Stimulated activated CD4-positive, alpha-beta T cell treated with anti-CD3 and anti-CD28 coated beads, Interleukin-4, amount 100 ng/mL, for 4 hours (primary cell): ENCODE measurements at places on chromosomes 7 and 10.

GRCh38 chr7:101947899-101948298 lies 130.5 kb downstream of the CUX1 start:
- no peak for DNase-seq

- no peak for DNase-seq
Measured at GRCh38 chr7:6482307-6482706, 34.6 kb upstream of the DAGLB start.

DNA sequence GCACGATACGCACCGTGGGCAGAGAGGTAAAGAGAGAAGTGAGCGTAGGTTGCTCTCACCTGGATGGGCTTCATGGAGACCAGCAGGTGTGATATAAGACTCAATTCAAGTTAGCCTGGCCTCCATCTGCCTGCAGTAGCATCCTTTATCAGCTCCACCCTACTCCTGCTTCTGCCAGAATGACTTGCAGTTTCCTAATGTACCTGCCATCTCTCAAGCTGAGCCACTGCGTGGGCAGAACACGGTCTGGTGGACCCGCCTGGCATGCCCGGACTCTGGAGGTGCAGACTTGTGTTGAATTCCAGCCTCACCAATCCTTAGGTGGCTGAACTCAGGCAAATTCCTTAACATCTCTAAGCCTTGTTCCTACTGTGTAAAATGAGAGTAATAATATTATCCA lies 64.3 kb downstream of the STEAP1B start:
- no peak for DNase-seq

GRCh38 chr7:68425377-68425776 lies 1172.9 kb upstream of the AUTS2 start:
- DNase-seq, result no peak

- no peak for DNase-seq
Measured at GRCh38 chr10:22722626-22723169, 8.3 kb upstream of the PIP4K2A start.

- DNase-seq, result no peak
Measured at GRCh38 chr10:86594535-86594934, 59.8 kb upstream of the OPN4 start.

- DNase-seq, result no peak
Measured at GRCh38 chr10:71302874-71303568, 16.0 kb upstream of the SLC29A3 start.

- no peak for DNase-seq
Measured at GRCh38 chr10:124092860-124093773, at the start of gene CHST15. Gene CHST15, minus strand, starts transcription at chr10:124093598. Its CDS starts 47,386 bp downstream, at chr10:124046212.

GRCh38 chr7:155064186-155064585 lies 5.9 kb upstream of the HTR5A start:
- DNase-seq, result no peak

- no peak for DNase-seq
Measured at GRCh38 chr10:35633006-35633980, 8.8 kb downstream of the FZD8 start.

DNA sequence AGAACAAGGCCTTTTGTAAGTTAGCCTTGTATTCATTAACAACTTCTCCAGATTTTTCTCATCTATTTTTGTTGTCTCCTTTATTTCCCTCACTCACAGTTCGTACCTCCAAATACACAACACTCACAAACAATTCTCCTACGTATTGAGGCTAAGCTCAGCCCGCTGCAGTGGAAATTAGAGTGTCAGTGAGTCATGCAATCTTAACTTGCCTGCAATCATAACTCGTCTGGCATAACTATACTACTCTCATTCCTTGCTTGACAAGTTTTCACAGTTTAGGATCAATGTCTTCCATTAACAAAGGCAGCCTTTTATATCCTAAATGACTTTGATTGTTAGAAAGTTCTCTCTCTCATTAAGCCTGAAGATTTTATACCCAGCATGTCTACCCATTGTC lies 23.8 kb downstream of the TMEM196 start:
- no peak for DNase-seq

- peak; percentile 24 for DNase-seq
Measured at GRCh38 chr10:97713339-97713825, at the start of gene MARVELD1. Gene MARVELD1, plus strand, starts transcription at chr10:97713730. Its CDS starts 147 bp downstream, at chr10:97713877.

DNA sequence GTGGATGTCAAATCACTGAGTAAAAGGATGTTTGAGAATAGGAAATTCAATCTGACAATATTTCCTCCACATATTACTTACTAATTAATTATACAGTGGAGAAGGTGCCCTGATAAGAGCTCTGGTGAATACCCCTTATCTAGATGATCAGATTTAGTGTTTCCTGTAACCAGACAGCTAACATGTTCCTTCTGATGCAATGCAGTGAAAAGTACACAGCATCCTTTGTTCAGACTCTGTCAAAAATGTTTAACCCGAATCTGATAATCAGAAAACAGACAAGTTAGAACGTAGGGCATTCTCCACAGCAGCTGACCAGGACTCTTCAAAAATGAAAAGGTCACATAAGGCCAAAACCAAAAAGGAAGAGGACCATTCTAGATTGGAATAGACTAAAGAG lies 46.2 kb downstream of the WDR11 start:
- DNase-seq, result no peak

DNA sequence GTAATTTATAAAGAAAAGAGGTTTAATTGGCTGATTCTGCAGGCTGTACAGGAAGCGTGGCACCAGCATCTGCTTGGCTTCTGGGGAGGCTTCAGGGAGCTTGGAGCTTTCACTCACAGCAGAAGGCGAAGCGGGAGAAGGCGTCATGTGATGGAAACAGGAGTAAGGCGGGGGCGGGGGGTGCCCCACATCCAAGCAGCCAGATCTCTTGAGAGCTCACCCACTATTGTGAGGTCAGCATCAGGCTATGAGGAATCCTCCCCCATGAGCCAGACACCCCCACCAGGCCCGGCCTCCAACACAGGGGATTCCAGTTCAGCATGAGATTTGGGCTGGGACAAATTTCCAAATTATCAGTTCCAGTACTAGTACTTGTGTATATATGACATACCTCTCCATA lies 46.2 kb downstream of the WDR37 start:
- peak; percentile 38 for DNase-seq

DNA sequence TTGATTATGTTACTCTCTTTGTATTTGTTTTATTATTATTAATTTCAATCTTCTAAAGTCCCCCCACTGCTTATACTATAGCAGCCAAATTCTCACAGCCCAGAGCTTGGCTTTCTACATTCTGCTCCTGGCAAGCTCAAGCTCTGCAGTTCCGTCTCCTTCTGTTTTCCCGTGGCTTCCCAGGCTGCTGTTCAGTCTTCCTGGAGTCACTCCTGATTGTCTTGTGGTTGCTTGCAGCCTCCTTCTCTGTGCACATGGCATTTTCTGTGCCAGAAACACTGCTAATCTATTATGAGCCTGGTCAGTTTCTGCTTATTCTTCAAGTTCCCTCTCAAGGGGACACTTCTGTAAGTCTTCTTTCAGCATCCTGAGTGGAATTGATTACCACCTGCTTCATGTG lies 533.7 kb upstream of the IGFBP3 start:
- DNase-seq, result no peak

DNA sequence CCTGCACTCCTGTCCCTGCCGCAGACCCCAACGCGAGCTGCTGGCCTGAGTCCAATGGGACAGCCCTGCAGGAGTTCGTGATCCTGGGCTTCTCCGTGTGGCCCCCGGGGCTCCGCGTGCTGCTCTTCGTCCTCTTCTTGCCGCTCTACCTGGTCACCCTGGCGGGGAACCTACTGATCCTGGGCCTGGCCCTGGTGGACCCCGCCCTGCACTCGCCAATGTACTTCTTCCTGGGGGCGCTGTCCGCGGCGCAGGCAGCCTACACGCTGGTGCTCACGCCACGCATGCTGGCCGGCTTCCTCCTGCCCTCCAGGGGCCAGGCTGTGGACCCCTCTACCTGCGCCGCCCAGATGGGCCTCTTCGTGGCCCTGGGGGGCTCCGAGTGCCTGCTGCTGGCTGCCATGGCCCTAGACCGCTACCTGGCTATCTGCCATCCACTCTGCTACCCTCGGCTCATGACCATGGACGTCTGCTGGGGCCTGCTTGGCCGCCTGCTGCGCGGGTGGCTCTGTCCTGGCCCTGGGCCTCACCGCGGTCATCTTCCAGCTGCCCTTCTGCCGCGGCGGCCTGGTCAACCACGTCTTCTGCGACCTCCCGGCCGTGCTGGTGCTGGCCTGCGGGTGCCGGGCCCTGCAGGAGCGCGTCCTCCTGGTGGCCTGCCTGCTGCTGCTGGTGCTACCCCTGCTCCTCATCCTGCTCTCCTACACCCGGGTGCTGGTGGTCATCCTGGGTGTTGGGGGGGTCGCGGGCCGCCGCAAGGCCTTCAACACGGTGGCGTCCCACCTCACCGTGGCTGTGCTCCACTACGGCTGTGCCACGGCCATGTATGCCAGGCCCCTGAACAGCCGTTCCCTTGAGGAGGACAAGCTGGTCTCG lies 71.7 kb downstream of the RBAK start:
- DNase-seq, result no peak

DNA sequence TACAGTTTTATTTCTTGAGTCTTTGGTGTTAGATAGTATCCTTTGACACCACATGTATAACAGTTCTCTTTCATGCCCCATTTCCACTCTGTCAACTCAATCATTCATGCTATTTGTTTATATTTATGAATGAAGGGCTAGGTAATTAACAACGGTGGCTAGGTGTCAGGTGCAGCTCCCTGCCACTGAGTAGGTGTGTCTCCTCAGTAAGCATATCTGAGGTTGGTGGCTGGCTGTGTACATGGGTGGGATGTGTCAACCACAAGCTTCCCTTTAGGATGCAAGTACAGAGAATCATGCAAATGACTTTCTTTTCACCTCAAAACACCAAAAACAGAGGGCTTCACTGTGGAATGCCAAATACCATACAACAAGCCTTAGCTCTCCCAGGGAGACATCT lies 83.4 kb downstream of the ZNF365 start:
- no peak for DNase-seq

- DNase-seq, result no peak
Measured at GRCh38 chr7:1665549-1666316, 4.3 kb upstream of the ELFN1 start.

DNA sequence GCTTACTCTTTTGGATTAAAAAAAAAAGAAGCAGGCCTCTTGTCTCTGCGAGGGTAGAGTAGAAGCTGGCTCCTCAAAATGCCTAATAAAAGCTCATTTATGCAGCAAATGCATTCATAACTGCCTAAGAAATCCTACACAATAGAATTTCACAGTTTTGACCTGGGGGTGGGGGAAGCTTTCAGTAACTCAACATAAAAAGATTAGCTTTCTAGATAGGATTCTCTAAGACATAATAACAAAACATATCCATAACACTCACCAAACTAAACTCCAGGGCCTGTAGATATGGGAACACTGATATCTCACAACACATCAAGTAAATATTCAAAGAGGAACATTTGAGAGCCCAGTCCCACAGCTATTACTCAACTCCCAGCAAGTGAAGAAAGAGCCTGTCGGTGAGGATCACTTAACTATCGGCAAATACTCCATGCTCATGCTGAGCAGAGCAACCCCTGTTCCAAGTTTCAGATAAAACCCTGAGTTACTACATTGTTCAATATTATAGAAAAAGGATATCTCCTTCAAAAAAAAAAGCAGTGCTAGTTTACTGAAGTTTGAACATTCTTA lies 88.1 kb downstream of the COBL start:
- no peak for DNase-seq

DNA sequence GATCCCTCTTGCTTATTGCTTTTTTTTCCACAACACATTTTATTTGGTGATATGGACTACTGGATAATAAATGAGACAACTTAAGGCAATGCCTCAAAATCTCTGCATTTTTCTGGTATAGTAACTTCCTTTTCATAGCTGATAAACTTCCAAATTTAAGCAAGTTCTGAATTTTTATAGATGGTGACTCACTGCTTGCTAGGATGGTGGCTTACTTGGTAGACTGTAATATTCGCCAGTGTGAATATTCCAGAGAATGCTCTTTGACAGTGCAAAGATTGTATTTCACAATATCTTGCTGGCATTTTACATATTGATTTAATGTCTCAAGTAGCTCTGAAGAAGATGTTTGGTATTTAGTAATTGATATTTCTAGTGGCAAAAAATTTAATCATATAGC lies 472.4 kb downstream of the TFEC start:
- no peak for DNase-seq

DNA sequence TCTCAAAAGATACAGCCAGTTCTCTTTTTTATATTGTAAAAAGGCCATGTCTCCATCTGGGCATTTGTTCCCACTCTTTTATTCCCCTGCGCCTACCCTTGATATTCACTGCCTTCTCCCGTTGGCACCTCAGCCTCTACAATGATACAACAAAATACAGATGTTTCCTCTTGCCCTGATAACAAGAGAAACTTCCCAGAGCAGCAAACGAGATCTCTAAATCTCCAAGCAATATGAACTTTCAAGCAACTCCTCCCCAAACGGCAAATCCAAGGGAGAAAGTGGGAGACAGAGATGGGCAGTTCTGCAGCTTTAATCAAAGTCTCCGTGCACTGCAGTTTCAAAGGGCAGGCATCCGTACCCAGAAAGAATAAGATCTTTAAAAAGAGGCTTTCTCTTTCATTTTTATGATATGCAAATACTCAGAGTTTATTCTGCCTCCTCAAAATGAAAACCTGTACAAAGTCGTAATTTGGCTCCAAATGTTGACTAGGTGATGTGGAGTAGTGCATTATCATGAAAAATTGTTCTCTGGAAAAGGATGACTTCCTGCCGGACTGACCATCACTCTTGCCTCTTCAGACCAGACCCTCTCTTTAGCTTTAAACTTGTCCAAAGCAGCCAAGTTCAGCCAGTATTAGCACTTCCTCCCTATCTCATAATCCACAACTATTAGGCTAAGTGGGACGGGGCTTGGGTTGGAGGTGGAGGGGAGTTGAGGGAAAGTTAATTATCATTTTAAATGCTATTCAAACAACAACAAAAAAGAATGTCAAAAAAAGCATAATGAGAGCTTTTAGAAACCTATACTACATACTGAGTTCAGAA lies 682 bp downstream of the HGF start:
- DNase-seq, result no peak

DNA sequence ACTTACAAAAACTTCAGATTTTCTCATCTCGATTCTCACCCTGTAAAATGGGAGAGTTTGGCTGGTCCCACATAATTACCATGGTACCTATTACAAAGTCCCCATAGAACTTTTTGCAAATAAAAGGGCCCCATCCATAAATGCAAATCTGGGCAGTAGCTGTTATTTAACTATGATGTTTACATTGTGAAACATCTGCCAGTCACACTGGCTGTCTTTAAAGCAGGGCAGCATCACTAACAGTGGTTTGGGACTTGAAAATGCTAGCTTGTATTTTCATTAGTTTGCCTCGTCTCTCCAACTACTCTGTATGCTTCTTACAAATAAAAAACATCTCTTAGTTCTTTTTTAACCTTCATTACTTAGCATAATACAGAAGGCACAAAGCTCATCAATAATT lies 240.7 kb downstream of the FZD1 start:
- no peak for DNase-seq
